Ascending aorta (tissue), 2 donors: ENCODE measurements at places on chromosomes 11 and 22. TPM values are rescaled to one million over a fixed set of nuclear protein-coding genes. Genes with fewer than 3 reads are reported as not detected.

Gene SPDYC
- not detected for total RNA-seq

Gene GLYAT
- total RNA-seq, result not detected

- H3K27ac ChIP-seq, result no peak overlapping the region
- no peak for DNase-seq
- H3K4me3 ChIP-seq, result no peak overlapping the region
- H3K36me3 ChIP-seq, result no peaks in the 10 kb centered on the region
Measured at GRCh38 chr11:83827940-83828554, 541.9 kb upstream of the CCDC90B start.

- H3K4me1 ChIP-seq, result peaks cover 8% of the 10 kb centered on the region
- H3K36me3 ChIP-seq, result peaks cover 4% of the 10 kb centered on the region
- H3K27me3 ChIP-seq, result no peaks in the 10 kb centered on the region
- peak overlapping the region; percentile 98 for H3K4me3 ChIP-seq
Measured at GRCh38 chr22:31945971-31946680, 1.8 kb downstream of the YWHAH start.

- H3K27ac ChIP-seq, result no peak overlapping the region
- H3K4me1 ChIP-seq, result no peaks in the 10 kb centered on the region
- DNase-seq, result no peak
- H3K36me3 ChIP-seq, result no peaks in the 10 kb centered on the region
- no peak overlapping the region for H3K4me3 ChIP-seq
- H3K27me3 ChIP-seq, result no peaks in the 10 kb centered on the region
Measured at GRCh38 chr11:99148352-99148751, 127.6 kb downstream of the CNTN5 start.

GRCh38 chr11:87176044-87176443 lies 138.3 kb downstream of the TMEM135 start:
- no peaks in the 10 kb centered on the region for H3K36me3 ChIP-seq
- H3K27me3 ChIP-seq, result no peaks in the 10 kb centered on the region
- no peak overlapping the region for H3K27ac ChIP-seq
- no peak for DNase-seq
- peaks cover 15% of the 10 kb centered on the region for H3K4me1 ChIP-seq

- H3K27me3 ChIP-seq, result no peaks in the 10 kb centered on the region
- H3K4me1 ChIP-seq, result no peaks in the 10 kb centered on the region
- DNase-seq, result no peak
- H3K27ac ChIP-seq, result no peak overlapping the region
Measured at GRCh38 chr11:95505927-95506426, 275.0 kb upstream of the SESN3 start.

DNA sequence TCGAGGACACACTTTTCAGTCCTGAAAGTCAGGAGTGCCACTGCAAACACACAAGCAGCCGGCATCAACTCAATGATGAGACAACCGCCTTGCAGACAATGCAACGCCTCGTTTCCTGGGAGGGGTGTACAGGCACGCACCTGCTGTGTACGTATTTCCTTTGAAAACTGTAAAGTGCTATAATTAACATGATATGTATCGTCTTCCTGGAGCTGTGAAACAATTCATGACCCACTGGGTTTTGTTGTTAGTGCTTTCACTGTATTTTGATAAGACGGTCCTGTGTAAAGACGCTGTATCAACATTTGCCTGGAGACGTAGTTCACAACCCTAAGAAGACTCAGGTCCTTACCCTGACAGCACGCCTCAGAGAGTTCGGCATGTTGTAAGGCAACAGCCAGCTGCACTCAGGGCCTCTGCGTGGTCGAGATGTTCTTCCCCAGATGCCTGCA lies 105.7 kb upstream of the ANO1 start:
- no peak for DNase-seq
- no peaks in the 10 kb centered on the region for H3K27me3 ChIP-seq
- no peaks in the 10 kb centered on the region for H3K36me3 ChIP-seq
- no peak overlapping the region for H3K4me3 ChIP-seq

GRCh38 chr11:3736816-3737215 lies 60.5 kb downstream of the NUP98 start:
- no peak for DNase-seq
- no peak overlapping the region for H3K4me3 ChIP-seq
- no peaks in the 10 kb centered on the region for H3K4me1 ChIP-seq
- H3K27ac ChIP-seq, result no peak overlapping the region
- H3K36me3 ChIP-seq, result peaks cover 76% of the 10 kb centered on the region
